Activated naive CD4-positive, alpha-beta T cell treated with Interleukin-2 at 50 U/mL for 16 hours (primary cell): ENCODE measurements at places on chromosomes 11 and 22.

GRCh38 chr11:60972182-60973030, 926 bp downstream of the CD6 start:
- DNase-seq, result no peak

- no peak for DNase-seq
Observed at GRCh38 chr22:46240073-46240472, 10.0 kb downstream of the CDPF1 start.

GRCh38 chr11:1841511-1842148, 2.8 kb downstream of the TNNI2 start:
- DNase-seq, result no peak

- DNase-seq, result no peak
Observed at GRCh38 chr11:73283276-73284000, 11.3 kb downstream of the P2RY6 start.

DNA sequence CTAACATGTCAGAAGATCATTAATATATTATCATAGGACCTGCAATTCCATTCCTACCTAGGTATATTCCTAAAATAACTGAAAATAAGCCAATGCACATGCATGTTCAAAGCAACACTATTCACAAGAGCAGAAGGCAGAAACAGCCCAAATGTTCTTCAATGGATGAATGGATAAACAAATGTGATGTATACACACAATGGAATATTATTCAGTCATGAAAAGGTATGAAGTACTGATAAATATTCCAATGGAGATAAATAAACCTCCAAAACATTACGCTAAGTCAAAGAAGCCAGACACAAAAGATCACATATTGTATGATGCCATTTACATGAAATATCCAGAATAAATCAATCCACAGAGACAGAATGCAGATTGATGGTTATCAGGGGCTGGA, 16.8 kb downstream of the AMBRA1 start:
- no peak for DNase-seq

DNA sequence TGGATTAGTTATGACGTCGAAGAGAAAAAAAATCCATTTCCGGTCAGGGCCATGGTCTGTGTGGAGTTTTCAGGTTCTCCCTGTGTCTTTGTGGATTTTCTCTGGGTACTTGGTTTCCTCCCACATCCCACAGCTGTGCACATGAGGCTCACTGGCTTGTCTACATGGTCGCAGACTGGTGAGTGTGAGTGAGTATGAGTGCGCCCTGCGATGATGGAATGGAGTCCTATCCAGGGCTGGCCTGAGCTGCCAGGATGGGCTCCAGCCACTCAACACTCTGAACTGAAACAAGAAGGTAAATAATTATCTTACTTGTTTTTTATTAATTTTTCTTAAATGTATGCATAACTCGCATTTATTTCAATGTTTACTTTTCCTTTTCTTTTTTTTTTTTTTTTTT, 10.8 kb downstream of the MMP3 start:
- no peak for DNase-seq

GRCh38 chr11:132080127-132080526, 709.7 kb downstream of the NTM start:
- no peak for DNase-seq

GRCh38 chr11:76891793-76892192, 31.1 kb downstream of the ACER3 start:
- no peak for DNase-seq

GRCh38 chr11:126969865-126970479, 30.6 kb downstream of the KIRREL3 start:
- no peak for DNase-seq

GRCh38 chr11:40030867-40031266, 1428.6 kb downstream of the LRRC4C start:
- DNase-seq, result no peak

GRCh38 chr11:126281666-126282175, 1.2 kb upstream of the TIRAP start:
- DNase-seq, result no peak

- no peak for DNase-seq
Observed at GRCh38 chr11:84193706-84194105, 907.5 kb upstream of the CCDC90B start.

DNA sequence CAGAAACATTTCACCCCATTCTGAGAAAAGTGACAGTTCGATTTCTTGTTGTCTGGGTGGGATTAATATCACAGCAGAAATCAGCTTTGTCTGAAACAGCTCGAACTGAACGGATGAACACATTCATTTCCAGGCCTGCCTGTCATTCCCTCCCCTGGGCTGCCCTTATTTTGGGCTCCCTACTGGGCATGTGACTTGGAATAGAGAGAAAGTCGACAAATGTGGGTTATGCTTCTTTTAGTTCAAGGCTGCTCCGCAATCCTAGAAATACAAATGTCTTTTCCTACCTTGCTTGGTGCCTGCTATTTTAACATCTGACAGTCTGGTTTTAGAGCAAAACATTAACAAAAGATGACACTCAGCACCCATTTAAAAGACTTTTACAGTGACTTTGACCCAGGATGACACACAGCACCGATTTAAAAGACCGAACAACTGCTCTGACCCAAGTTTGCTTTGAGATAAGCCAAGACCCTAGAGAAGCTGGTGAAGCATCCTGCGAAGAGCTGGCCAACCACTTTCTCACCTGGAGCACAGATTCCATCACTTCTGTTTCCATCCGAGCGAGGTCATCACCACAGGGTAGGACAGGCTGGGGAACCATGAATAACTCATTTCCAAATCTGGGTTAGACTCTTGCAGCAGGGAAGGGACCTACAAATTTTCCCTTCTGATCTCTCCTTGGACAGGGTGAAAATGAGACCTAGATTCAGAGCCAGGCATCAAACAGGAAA, 13.1 kb downstream of the CLMP start:
- DNase-seq, result no peak

DNA sequence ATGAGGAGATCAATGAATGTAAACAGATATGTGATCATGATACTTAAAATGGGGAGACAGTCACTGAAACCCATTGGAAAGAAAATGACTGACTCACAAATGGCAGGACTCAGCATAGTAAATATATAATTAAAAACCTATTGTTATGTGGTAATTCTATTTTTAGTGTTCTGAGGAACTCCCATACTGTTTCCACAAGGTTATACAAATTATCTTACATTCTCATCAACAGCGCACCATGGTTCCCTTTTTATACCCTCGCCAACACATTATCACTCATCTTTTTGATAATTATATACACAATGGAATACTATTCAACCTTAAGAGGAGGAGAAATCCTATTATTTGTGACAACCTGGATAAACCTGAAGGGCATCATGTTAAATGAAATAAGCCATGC, 17.1 kb downstream of the OR5B21 start:
- DNase-seq, result no peak

DNA sequence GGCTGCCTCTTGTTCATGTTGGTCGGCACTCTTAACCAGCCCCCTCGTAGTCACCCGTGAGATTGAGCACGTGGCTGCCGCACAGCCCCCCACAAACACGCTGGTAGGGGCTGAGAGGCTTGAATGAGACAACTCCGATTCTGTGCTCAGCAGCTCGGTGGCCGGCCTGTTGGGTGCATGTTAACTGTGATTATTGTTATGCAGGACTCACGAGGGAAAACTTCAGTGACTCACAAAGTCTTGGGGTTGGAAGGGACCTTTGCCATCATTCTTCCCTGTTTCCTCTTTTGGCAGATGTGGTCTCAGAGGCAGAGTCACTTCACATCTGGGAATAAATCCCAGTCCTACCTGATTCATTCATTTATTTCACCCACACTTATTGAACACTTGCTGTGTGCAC, 75.2 kb downstream of the ADAMTS15 start:
- DNase-seq, result no peak

DNA sequence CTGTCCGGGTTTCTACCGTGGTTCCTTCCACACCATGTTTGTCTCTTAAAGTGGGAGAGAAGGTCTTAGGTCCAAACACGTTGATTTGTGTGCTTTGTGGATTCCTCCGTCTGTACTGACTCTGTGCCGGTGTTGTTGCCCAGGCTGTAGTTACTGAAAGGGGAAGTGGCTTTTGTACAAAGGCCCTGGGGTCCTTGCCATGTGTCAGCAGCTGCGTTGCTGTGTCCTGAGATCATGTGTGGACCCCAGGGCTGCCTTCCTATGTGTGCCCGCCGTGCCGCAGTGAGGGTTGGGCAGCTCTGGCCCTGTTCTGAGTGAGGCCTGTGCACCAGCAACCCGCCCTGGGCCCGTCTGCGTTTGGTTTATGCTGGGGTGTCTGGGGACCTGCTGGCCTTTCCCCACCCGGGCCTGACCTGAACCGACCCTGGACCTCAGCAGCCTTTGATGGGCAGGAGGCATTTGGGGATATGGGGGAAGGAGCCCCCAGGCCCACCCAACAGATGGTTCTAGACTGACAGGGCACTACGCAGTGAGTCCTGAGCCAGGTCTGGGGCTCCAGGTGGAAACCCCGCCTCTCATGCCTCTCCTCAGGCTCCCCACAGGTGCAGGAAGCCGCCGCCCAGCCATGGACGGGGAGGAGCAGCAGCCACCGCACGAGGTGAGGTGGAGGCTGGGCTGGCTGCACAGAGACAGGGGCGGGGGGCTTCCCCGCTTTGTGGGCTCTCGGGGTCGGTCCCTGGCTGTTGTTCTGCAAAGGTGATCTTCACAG, 6.9 kb downstream of the TRABD start:
- DNase-seq, result peak; percentile 37

GRCh38 chr11:9718147-9718546, 54.3 kb downstream of the SWAP70 start:
- DNase-seq, result no peak

- DNase-seq, result no peak
Observed at GRCh38 chr11:116535994-116536393, 236.8 kb downstream of the BUD13 start.

GRCh38 chr11:114059984-114060391, 477 bp downstream of the ZBTB16 start:
- peak; percentile 39 for DNase-seq

DNA sequence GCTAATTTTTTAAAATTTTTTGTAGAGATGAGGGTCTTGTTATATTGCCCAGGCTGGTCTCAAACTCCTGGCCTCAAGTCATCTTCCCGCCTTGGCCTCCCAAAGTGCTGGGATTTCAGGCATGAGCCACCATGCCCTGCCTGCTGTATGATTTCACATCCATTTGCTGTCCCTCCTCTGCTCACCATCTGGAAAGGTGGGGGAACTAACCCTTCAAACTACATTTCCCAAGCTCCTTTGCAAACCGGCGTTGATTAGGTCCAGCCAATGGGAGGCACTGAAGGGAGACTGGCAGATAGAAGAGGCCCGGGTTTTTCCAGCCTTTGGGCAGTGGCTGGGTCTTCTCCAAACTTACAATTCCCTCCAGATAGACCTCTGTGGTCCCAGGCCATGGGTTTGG, 19.3 kb downstream of the RFPL1 start:
- DNase-seq, result no peak

DNA sequence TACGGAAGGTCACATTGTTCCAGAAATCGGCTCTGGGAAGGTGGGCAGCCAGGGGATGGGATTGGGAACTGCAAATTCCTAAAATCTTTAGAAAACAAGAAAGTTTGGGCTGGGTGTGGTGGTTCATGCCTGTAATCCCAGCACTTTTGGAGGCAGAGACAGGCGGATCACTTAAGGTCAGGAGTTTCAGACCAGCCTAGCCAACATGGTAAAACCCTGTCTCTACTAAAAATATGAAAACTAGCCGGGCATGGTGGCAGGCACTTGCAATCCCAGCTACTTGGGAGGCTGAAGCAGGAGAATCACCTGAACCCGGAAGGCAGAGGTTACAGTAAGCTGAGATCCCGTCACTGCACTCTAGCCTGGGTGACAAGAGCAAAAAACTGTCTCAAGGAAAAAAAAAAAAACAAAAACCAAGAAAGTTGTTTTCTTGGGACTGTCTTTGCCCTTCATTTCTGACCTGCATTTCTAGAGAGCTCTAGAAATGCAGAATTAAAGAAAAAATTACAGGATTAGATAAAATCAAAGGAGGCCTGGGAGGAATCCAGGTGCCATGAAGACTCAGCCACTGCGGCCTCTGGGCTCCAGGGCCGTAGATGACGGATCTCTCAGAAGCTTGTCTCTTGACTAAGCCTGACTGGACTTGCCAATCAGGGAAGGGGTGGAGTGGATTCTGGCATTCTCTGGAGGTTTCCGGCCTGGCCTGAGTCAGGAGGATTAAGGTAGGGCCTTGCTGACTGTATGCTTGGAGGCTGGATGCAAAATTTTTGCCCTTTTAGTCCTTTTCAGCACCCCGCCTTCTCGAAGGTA, 5.3 kb upstream of the MALAT1 start:
- no peak for DNase-seq

DNA sequence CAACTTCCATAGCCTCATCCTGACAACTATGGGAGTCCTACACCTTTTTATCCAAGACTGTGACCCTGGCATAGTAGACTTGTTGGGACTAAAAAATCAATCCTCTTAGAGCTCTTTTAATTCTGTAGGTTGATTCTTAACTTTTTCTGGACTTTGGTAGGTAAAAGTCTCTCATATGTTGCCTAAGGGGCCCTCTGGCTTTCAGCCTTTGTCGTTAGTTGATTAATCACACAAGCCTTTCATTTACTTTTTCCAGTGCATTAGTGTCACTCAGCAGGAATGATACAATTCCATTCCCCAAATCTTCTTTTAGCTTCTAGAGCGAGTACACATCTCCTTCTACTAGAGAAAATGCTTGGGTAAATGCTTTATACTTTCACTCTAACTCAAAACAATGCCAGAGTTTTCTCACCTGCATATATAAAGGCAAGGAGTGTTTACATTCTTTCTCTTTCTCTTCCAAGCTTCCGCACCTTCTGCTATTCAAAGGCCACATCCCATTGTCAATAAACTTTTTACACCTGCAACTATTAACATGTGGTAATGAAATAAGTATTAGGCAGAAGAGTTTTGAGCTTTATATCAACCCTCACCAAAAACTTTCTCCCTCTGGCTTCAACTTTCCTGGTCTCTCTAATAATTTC, 516.6 kb downstream of the FAM181B start:
- DNase-seq, result no peak

- DNase-seq, result no peak
Observed at GRCh38 chr11:33899400-33900037, 7.6 kb upstream of the LMO2 start.

GRCh38 chr11:134945993-134946392, 534.0 kb upstream of the B3GAT1 start:
- DNase-seq, result no peak

GRCh38 chr11:86034710-86035109, 34.2 kb downstream of the PICALM start:
- no peak for DNase-seq

DNA sequence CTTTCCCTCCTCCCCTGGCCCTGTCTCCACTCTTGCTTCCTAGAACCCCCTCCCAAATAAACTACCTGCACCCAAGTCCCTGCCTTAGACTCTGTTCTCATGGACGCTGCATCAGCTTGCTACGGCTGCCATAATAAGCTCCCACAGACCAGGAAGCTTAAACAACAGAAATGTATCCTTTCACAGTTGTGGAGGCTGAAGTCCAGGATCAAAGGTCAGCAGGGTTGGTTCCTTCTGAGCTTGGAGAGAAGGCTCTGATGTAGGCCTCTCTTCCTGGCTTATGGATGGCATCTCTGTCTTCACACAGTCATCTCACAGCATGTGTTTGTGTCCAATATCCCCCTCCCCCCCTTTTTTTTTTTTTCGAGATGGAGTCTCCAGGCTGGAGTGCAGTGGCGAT, 23.4 kb downstream of the CBX7 start:
- no peak for DNase-seq

- peak; percentile 77 for DNase-seq
Observed at GRCh38 chr22:18001040-18001893, 23.1 kb downstream of the MICAL3 start.
